ENCODE measurements at places on chromosomes 1 and 21.

DNA sequence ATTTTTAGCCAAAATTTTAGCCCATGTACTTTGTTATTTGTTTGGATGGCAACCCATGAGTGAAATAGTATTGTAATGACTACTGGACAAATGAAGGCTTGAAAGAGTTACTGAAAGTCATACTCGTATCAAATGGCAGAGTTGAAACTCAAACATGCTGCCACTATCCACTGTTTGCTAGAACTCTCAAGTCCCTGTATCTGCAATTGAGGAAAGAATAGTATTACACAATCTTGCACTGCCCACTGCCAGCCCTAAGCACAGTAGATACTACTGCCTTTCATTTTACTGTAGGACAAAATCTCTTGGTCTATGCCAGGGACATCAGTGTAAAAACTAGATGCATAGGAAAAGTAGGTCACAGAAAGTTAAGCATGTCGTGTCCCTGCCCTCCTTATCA is 581.1 kb upstream of the PLXNA2 start:
- no peak for DNase-seq

GRCh38 chr1:185419718-185420117 is 102.7 kb upstream of the IVNS1ABP start:
- no peak for DNase-seq

DNA sequence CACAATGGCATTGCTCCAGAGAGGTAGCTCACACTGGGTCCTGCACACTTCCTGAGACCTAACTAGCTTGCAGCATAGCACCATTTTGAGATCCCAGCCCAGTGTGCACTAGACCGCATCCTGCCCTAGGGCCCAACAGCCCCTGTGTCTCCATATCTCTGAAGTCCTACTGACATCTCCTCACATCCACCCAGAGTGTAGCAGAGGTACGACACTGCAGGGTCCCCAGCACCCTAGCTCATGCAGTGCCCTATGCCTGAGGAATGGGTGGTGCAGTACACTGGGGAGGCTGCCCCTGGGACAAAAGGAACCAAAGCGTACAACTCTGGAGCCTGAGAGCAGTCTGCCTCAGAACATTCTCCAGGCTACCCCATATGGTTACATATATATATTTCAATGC is 111.4 kb upstream of the DEPDC1 start:
- no peak for DNase-seq

DNA sequence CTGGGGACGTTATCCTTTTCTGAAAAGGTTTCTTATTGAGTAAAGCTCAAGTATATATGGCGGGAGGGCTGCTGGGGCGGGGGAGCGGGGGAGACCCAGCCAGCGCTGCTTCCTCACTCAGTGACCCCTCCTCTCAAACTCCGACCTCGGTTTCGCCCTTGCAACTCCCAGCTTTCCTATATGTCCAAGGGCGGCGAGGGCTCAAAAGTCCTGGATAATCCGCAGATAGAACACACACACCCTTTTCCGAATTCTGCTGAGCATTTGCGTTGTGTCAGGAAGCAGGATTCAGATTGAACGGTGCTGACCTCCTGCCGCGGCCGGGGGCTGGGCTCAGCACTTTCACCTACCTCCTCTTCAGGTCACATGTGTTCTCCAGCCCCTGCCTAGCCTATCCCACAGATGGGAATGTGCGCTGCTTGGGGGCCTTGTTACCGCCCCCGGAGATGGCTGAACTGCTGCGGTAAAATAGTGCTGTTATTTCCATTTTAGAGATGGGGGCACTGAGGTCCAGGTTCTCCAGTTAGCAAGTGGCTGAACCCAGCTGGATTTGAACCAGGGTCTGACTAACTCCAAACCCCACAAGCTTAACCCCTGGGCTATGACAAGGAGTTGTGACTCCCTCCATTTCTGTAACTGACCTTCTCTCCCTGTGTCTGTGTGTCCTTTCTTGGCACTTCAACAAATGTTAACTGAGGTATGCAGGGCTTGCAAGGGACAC is 795 bp upstream of the AHDC1 start:
- no peak for DNase-seq

Measured in RWPE2 (cell line).